ENCODE measurements at places on chromosomes 2 and 18.

- DNase-seq, result no peak
Observed at GRCh38 chr2:181552808-181553207, 95.6 kb downstream of the ITGA4 start.

- peak; percentile 39 for DNase-seq
Observed at GRCh38 chr2:33443274-33443829, 33.1 kb upstream of the RASGRP3 start.

- DNase-seq, result no peak
Observed at GRCh38 chr2:8247905-8248622, 433.8 kb upstream of the ID2 start.

DNA sequence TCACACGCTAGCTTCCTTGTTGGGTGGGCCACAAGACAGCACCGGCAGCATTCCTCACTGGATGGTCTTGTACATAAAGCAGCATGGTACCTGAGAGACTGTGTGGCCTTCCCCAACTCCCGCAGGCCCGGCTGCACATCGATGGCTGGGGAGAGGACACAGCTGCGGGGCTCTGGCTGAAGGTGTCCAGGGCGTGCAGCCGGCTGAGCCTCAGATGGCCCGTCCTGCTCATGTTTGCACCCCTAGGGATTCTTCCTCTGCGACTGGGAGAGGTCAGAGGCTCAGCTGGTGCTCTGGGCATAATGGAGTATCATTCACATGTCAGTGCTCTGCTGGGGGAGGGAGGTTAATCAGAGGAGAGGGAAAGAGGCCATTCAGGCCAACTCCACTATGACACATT lies 207.9 kb downstream of the SEPTIN10 start:
- DNase-seq, result no peak

DNA sequence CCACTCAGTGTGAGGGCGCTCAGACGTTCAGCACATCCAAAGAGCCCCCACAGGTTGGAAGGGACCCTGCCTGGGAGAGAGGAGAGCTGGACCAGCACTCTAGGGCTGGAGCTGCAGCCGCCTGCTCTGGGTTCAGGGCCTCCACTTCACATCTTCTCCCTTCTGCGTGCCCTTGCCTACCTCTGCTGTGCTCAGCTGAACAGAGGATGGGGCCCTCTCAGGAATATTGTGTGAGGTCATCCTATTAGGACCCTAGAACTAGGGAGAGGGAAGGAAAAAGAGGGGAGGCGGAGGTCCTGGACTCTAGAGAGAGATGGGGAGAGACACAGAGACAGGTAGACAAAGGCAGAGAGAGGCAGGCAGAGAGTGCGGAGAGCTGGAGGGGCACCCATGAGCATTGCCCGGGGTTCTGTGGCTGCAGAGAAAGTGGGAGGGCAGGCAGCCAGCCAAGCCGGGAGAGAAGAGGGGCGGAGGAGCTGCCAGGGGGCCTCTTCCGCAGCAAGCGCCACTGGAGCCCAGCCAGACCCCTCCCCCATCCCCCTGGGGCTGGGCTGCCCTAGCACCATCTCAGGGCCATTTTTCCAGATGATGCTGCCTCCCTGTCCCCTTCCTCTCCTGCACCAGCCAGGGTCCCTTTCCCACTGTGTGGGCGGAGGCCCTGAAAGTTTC lies 8.3 kb upstream of the TNS1 start:
- no peak for DNase-seq

DNA sequence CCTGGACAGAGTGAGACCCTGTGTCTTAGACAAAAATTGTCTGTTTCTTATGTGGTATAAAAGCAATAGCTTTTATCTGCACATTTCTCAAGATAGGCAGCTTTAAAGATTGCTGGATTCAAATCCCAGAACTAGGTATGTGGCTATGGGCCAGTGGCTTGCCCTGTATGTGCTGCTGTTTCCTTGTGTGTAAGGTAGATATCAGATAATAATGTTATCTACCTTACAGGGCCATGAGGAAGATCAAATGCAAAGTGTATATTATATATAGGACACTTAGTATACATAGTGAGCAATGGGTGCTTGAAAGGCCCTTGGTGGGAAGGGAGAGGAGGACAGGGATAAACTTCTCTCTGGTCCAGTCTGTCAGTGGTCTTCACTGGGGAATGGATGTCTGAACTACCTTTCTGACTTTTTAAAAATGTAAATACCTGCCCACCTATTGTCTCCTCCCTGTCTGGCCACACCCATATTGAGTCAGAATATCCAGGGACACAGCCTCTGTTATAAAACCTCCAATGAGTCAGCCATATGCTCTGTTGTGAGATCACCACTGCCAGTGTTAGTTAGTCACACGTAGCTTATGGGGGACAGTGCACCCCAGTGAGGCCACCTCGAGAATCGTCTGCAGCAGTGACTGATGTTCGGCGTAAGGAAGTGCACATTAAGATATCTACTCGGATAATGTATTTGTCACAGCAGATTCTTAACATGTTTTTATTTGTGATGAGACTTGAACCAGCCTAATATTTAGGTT lies 383.4 kb downstream of the PTPRM start:
- DNase-seq, result no peak

- DNase-seq, result no peak
Observed at GRCh38 chr2:48457227-48457626, 72.7 kb upstream of the STON1 start.

DNA sequence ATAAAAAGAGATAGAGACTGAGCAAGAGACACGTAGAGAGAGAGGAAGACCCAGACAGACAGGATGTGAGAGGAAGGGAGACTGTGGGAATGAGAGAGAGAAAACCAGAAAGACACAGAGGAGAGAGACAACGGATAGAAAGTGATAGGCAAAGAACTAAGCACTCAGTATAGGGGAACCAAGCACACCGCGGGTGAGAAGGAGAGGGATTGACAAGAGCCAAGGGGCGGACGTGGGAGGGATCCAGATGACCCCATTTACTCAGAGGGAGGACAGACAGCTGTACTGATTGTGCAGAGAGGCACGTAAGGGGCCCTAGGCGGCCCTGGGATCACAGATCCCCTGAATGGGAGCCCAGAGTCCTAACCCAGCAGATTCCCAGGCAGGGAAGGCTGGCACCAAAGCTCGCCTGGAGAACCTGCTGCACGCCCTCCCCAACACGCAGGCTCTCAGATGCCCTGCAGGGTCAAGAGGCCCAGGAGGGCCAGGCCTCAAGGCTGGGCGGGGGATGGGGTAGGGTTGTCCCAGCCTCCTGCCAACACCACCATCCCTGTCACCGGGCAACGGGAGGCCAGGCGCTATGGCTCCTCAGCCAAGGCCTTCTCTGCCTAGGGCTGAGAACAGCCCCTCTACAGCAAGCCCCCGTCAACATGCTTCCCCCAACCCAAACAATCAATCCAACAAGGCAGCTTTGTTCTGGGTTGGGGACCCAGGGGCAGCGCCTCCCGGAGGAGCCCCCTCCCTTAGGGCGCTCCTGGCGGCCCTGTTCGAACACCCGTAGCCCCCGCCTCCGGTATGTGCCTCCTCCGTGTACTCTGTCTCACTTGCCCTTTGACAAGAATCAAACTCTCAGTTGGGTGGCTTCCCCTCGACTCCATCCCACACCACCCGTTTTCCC lies 579 bp downstream of the LOXL3 start:
- DNase-seq, result no peak

DNA sequence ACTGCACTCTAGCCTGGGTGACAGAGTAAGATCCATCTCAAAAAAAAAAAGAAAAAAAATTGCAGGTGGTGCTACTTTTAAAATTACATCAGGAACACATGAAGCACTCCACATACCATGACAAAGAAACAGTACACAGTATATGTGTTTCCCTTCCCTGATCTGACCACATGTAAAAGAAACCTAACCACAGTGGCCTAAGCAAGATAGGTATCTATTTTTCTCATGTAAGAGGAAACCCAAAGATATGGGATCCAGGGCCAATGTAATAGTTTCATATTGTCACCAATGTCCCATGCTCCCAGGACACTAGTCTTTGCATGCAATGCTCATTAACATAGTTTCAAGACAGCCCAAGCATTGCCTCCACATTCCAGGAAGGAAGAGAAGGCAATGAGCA lies 99.9 kb downstream of the DYM start:
- DNase-seq, result no peak

GRCh38 chr18:32974421-32975162 lies 201.8 kb upstream of the KLHL14 start:
- no peak for DNase-seq

All from inflammatory macrophage (primary cell).